ENCODE measurements at places on chromosomes 16 and 17. TPM values are rescaled to one million over a fixed set of nuclear protein-coding genes. Genes with fewer than 3 reads are reported as not detected.

DNA sequence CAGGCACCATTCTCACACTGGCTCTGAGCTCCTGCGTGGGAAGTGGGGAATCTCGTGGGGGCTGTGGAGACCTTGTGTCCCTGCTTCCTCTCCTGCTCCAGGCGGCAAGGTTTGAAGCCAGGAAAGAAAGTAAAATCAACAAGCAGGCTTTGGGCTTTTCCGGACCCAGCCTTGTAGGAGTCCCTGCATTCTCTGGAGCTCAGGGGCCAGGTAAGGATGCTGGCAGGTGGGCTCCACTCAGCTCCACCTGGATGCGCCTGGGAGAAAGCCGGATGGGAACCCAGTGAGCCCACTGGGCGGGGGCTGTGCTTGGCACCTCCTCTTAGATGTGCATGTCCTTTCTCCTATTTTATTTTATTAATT, 362.5 kb downstream of the SEC14L1 start:
- DNase-seq: peak; percentile 78

DNA sequence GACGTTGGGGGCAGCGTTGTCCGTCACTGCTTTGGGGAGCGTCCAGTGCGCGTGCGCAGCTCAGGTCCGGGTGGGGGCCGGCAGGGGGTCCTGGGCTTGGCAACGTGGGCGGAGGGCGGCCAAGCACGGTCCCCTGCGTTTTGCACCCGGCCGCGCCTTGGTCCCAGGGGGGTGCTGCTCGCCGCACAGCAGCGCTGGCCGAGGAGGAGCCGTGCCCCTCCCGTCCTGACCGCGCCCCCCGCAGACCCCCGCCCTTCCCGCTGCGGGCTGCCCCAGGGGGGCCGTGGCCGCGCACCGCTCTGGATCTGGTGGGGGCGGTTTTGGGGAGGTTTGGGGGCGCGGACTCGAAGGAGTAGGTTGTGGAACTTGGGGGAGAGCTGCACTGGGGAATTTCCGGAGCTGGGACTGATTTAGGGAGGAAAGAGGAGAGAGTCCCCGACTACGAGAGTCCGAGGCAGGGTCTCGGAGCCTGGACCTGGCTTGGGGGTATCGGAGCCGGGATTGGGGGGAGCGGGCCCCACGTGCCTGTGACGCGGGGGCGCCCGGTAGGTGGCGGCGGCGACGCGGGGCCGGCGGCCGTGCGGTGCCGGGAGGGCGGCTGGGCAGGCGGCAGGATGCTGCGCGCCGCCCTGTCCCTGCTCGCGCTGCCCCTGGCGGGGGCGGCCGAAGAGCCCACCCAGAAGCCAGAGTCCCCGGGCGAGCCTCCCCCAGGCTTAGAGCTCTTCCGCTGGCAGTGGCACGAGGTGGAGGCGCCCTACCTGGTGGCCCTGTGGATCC, at the start of gene SLC9A5:
Gene SLC9A5, plus strand, starts transcription at position 579 of the 777 bp plus-strand sequence. Its CDS starts 36 bp downstream, at position 615.
- DNase-seq: no peak

DNA sequence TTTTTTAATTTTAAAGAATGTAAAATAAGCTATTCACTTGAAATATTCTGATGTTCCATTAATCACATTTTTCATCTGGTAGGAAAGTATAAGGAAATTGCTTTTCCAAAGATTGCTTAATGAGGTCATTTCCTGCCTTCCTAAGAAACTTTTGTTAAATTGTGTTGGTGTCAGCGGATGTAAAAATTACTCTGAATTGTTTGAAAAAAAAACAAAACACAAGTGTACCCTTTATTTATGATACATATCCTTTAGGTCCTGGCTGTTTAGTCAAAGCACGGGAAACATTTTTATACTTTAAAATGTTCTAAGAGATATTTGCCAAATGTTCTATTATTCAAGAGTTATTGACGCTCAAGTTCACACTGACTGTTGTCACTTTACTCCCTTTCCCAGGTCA, 1357.4 kb upstream of the GOT2 start:
- DNase-seq: no peak

Gene WNT9B
- total RNA-seq: 0.74 TPM

GRCh38 chr16:51150165-51150887, 744 bp downstream of the SALL1 start:
- no peak for DNase-seq

DNA sequence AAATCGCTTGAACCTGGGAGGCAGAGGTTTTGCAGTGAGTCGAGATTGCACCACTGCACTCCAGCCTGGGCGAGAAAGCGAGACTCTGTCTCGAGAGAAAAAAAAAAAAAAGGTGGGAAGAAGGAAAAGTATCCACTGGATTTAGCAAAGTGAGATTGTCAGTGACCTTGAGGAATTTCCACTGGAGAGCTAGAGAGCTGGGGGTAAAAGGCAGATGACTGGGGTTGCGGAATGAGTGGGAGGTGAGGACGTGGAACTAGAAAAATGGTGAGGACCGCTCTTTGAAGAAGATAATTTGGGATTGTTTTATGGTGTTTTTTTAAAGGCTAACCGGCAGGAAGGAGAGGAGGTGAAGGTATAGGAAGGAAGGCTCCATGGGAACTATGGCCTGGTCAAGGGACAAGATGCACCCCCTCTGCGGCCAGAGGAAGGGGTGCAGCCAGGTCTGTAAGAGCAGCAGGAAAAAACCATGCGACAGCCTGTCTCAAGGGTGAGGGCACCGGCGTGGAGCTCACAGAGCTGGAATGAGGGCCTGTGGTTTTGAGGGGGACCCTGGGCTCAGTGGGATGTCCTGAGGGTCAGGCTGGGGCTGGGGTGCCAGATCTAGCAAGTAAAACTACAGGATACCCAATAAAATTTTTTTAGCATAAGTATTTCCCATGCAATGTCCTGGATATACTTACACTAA, 694 bp upstream of the MLST8 start:
- DNase-seq: no peak

DNA sequence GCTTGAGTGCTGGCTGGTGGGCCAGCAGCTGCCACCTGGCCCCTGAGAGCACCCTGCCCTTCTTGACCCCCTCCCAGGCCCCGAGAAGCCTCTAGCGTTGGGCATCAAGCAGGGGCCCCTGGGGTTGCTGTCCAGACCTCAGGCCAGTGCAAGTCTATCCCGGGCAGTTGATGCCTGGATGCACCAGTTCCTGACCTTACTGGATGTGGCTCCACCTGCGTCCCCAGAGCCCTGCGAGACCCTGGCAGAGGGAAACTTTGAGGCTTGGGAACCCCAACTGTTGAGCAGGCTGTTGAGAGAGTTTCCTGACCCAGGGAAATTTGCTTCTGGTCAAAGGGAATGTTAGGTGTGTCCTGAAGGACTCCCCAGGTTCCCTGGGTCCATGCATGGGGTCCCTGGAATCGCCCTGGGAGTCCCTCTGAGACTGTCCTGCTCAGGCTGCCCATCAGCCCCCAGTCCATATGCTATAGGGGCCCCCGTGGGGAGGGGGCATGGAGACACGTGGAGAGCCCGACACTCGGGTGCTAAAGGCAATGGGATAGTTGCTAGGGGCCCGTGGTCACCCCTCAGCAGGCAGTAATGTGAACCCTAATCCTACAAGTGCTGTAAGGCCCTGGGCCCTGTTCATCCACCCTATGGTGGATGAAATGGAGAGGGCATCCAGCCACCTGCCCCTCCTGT, 46.4 kb downstream of the RAB11FIP4 start:
- DNase-seq: no peak

GRCh38 chr16:50267151-50267631, 840 bp downstream of the ADCY7 start:
- peak; percentile 79 for DNase-seq

- no peak for DNase-seq
These were observed 359.1 kb downstream of the WWOX start for GRCh38 chr16:78458588-78458987.

GRCh38 chr16:14586637-14587305, 43.3 kb downstream of the PARN start:
- no peak for DNase-seq

DNA sequence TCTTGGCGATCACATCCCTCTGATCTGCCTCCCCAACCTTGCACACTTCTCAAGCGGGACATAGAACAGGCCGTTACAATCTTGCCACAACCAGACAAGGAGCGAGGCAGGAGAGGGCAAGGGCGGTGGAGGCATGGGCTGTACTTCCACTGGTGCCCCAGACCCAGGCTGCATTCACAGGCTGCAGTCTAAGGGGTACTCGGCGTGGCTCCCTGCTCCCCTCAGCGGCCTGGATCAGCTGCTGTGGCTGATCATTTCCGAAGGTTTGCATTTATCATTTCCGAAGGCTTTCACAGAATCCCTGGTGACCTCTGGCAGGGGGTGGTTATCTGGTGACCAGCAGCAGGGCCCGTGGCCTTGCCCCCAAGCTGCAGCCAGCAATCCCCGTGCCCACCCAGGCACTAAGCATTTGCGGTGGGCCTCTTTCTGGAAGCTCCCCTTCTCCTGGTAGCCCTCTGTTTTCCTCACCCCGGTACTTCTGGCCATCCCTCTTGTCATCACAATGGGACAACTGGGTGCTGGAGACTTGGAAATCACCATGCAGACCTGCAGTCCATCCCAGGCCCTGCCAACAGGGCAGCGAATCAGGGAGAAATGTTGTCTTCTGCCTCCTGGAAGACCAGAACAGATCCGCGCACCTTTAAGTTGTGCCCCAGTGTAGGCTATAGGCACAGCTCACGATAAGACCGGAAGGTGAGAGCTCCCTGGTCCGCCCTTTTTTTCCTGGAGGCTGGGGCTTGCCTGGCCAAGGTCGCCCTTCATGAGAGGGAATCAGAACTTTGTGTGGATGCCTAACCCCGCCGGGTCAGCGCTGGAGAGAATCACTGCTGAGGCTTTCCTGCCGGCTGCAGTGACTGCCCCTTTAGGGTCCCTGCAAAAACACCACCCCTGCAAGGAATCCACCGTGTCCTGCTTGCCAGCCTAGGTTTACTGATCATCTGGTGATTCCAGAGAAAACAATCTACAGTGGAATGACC, 1739.1 kb downstream of the TP53TG3F start:
- DNase-seq: no peak

Gene KRT15
- total RNA-seq: not detected

DNA sequence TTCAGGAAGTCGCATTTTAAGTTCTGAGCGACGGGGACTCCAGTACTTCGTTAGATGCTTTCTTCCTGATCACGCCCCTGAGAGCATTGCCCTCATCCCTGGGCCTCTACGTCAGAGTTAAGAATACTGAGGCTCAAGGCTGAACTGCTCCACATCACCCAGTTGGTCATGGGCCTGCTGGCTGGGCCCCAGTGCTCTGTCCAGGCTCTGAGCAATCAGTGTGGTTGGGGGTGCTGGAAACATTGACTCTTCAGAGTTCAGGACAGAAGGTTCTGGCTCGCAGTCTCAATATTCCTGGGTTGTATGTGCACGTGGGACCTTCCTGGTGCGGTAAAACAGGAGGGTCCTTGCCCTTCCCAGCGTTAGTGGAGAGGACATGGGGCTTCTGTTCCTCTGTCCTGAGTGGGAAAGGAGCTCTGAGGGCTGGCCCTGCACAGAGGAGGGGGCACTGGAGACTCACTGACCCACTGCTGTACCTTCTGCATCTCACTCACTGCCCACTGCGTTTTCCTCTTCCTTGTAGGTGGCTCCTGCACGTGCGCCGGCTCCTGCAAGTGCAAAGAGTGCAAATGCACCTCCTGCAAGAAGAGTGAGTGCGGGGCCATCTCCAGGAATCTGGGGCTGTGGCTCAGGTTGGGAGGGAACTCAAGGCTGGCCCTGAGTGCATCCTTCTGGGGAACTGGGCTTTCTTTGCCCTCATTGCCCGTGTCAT, 518 bp downstream of the MT1E start:
- no peak for DNase-seq

GRCh38 chr17:27882162-27882840, 10.9 kb downstream of the LYRM9 start:
- DNase-seq: no peak

DNA sequence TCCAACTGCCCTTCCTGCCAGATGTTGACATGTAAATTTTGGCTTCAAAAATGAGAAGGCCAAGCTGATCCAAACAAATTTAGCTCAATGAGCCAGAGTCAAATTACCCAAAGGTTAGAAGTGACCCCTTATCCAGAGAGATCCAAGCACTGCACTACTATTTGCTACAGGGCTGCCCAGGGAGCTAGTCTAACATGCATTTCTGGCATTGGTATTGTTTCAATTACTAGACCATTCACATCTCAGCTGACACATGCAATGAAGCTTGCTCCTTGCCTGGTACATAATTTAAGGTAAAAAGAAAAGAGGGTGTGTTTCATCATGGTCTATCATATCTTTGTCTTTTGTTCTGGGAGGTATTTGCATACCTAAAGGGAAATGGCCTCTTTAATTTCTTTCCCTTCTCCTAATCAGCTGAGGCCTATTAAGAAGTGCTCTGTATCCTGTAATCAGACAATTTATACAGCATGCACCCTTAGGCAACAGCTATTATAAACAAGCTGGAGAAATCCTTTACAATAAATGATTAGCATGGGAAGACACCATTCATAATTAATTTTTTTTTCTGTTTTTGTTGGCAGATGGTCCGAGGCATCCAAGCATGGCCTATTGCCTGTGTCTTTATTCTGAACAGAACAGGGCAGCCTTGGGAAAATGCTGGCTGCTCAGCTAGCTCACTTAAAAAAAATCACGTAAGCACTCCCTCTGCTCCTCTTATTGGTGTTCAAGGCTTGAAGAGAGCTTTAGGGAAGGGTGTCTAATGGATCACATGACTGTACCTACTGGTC, 161.5 kb upstream of the SALL1 start:
- DNase-seq: no peak

Gene PRSS36
- 9.8 TPM for total RNA-seq

DNA sequence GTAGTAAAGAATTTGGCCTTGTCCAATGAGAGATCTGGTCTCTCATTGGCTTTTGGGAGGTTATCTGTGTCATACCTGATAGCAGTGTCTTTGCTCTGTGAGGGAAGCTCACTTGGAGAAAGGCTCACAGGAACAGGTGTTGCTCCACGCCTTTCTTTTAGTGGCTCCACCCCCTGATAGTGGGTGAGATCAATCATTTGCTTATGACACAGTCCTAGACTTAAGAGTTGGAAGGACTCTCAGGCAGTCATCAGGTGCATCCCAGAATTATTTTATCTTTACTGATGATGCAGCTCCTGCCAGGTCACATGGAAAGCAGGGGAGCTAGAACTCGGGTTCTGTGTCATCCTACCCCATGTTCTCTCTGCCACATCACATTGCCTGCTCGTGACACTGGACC, 59.3 kb downstream of the CENPV start:
- DNase-seq: no peak

DNA sequence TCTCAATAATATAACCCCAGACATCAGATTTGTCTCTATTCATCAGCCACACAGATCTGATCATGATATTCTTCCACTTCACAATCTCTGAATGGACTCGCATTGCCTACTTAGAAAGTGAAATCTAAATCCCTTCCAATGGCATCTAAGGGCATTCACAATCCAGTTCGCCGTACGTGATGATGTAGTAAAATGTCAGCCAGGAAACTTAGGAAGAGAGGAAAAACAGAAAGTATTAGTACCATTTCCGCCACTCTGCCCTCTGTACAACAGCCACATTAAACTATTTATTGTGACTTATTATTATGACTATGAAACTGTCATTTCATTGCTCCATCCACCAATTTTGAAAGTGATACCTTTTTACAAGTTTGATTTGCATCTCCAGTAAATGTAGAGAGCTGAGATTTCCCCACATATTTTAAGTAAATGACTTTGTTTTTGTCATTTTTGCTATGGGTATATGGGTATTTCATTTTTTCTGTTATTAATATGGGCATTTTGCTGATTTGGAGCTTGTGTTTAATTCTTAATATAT, 69.4 kb upstream of the SMIM36 start:
- DNase-seq: no peak

Data from mesenteric fat pad (tissue), 1 donor.